Astrocyte (in vitro differentiated cells and primary cell): ENCODE measurements at places on chromosomes 5 and 9.

DNA sequence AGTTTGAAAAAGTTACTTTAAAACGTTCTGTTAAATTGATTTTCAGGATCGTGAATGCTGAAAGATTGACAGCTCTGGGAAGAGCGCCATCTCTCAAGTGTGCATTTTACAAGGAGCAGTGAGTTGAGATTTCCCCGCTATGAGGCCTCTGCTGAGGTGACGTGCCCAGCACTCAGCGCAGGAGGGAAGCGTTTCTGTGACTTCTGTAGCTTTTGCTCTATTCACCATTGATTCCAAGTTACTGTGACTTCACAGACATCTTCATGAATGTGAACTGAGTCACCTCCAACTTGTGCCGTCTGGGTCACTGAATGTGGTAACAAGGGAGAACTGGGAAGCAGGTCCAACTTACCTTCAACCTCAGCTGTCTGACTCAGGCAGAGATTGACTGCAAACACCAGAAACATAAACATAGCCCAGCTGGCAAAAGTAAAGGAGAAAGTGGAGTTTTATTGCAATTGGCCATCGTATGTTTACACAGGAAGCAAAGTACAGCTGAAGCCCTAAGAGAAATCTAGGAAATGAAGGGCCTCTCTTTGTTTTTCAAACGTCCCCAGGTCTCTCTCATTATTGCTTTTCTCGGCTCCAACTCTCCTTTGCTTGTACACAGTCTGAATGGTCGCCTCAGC, 428.8 kb upstream of the CLINT1 start:
- DNase-seq, result peak; percentile 94

DNA sequence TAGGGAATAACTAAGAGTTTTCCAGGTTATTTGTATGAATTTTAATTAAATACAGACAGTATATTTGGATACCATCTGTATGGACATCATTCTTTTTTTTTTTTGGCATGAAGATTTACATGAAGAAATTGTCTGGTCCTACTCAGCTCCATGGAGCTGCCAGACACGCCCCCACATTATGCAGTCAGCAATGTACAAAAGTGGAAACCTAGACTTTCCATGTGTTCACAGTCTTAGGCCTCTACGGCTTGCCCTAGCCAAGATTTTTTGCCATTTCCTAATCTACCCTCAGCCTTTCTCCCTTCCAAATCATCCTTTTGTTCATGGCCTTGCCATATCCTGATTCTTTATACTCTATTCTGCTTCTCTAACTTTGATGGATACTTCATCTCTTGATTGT, 207.1 kb downstream of the SGCD start:
- no peak for DNase-seq

DNA sequence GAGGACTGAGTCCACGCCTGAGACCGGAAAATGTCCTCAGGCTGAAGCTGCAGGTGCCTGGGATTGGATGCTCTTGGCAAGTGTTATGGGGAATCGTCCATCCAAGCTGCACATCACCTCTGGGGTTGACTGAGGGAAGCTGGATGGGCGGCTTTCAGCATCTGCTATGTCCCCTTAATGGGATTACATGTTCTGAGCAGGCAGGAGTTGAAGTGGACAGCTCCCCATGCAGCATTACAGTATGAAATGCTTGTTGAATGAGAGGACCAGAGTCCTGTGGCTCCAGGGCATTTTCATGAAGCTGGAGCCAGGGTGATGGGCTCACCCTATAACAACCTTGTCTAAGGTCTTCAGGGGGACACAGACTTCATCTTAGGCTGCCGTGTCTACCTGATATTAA, 270.9 kb downstream of the HSPA4 start:
- no peak for DNase-seq

GRCh38 chr9:117720555-117720954, 16.4 kb downstream of the TLR4 start:
- no peak for DNase-seq

DNA sequence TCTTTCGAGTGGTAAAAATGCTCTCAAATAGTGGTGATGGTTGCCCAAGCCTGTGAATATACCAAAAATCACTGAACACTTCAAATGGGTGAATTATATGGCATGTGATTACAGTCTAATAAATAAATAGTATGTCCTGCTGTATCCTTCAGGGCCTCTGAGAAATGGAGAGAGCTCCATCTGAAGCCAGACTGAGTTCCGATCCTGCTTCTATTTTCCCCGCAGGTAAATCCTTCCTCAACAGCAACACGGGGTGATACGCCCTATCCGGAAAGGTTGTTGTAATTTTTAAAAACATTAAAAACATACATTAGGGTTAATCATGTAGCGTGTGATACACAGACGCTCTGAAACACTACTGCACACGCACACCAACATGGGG, 695 bp upstream of the SNAPC3 start:
- no peak for DNase-seq

DNA sequence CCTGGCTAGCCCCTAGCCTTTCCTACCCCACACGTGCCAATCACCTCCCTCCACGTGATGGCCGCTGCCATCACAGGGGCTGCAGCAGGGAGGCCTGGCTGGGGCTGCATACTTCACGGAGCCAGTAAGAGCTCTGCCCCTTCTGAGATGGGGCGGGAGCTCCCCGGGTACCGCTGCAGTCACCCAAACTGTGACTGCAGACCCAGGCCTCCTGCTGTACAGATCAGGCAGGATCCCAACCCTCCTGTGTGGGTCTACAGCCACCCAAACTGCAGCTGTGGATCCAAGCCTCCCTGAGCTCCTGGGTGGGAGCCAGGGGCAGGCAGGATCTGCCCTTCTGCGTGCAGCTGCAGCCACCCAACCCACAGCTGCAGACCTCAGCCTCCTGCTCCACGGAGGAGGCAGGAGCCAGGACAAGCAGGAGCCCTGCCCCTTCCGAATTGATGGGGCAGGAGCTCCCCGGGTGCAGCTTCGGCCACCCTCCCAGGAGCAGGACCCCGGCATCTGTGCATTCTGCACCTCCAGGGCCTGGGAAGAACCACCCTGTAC, 3.2 kb upstream of the BTNL9 start:
- no peak for DNase-seq

- peak; percentile 25 for DNase-seq
These were observed 23.9 kb downstream of the DCANP1 start for GRCh38 chr5:135423146-135423845.

DNA sequence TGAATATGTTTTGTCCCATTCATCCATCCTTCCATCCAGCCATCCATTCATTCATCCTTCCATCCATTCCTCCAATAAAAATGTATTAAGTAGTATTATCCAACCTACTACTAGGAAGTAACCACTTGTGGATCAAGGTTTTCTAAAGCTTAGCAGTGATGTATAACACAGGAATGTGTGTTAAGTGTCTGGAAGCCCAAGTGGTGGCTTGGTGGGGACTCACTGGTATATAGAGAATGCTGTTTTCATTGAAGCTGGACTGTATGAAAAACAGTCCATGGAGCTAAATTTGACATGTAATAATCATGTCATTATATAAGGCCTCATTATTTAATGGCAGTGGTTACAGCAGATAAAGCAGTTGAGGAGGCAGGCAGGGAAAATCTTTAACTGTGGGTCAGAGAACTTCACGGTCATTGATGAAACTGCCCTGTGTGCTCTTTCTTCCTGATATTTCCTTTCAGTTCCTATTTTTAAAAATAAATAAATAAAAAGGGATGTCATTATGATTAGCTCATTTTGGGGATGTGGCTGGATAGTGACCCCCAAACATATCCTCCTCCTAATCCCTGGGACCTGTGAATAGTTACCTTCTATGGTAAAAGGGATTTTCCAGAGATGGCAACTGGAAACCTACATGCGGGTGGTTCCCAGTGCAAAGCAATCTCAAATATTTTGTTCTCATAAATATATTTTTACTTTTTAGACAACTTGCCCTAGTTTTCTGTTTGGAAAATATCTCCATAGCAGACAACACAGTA, 82.3 kb downstream of the DAPK1 start:
- peak; percentile 67 for DNase-seq

- peak; percentile 44 for DNase-seq
These were observed 92.7 kb downstream of the COL5A1 start for GRCh38 chr9:134734270-134734669.

DNA sequence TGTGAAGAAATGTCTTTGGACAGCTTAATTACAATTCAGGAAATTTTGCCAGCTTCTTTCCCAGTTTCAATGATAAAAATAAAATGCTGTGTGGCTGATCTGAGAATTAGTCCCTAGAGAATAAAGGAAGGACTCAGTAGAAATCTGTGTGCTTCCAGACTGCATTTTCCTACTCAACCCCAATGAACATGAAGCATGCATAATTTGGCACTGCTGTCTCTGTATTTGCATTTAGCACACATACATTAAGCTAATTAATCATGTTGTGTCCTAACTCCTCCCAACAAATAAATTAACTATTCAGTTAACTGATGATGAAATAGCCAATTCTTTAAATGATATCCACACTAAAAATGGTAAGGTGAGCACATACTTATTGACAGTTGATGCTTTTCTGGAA, 380.0 kb upstream of the RORB start:
- DNase-seq, result no peak

DNA sequence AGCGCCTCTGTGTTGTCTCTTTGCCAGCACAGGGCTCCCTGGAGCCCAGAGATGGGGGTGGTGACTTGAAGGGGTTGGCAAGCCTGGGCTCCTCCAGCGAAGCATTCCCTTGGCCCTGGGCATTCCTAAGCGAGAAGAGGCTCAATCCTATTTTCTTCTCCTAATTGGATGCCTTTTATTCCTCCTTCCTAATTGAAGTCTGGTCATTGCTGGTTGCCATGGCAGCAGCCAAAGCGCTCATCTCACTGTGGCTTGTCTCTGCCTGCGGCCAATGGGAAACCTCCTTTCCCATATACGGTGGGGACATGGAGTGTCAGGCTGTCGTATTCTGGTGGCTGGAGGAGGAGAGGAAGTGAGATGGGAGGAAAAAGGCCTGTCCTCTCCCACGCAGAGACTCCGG, 52.3 kb upstream of the RARS1 start:
- no peak for DNase-seq

DNA sequence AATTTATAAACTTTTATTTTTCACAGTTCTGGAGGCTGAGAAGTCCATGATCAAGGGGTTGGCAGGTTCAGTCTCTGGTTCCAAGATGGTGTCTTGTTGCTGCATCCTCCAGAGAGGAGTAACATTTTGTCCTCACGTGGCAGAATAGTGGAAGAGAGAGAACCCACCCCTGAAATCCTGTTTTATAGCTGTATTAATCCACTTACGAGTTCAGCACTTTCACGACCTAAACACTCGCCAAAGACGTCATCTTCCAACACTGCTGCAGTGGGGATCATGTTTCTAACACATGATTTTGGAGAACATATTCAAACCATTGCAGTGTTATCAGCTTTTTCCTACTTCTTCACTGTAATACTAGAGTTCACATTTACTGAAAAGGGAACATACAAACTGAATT, 233.0 kb upstream of the ATP10B start:
- DNase-seq, result no peak
